ENCODE measurements at places on chromosomes 1 and 21.

DNA sequence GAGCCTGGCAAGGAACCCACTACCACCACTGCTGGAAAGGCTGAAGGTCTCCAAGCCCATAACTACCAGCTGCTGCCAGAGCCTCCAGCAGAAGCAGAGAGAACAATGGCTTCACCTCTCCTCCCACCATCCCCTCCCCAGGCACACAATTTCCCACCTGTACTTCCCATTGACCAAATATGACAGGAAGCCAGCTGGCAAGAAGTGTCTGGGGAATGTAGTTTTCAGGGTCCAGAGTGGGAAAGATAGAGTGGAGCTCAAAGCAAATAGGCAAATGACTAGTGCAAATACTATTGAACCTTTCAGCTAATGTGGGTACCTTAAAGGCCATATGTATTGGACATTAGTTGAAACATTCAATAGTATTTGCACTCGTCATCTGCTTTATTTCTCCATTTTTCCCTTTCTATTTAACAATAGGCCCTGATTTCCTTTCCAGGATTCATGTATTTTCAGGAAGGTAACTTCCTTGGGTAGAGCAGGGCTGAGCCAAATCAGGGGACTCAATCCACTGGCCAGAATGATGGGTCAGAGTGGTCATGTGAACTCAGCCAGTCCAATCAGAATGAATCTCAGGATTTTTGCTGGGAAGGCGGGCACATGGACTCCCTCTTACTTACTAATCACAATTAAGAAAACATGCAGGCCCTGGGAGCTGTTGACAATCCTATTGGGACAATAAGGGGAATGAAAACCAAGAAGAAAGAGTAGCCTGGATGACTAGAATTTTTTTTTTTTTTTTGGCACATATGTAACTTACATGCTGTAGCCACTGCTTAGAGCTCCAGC lies 12.1 kb upstream of the NFYC start:
- no peak for DNase-seq

- DNase-seq: no peak
Measured at GRCh38 chr1:202293569-202293968, 48.2 kb downstream of the UBE2T start.

GRCh38 chr1:11345971-11346715 lies 73.1 kb downstream of the UBIAD1 start:
- no peak for DNase-seq

- DNase-seq: no peak
Measured at GRCh38 chr1:67843746-67844145, 10.5 kb upstream of the GNG12 start.

GRCh38 chr1:184507604-184508280 lies 120.9 kb downstream of the C1orf21 start:
- no peak for DNase-seq

DNA sequence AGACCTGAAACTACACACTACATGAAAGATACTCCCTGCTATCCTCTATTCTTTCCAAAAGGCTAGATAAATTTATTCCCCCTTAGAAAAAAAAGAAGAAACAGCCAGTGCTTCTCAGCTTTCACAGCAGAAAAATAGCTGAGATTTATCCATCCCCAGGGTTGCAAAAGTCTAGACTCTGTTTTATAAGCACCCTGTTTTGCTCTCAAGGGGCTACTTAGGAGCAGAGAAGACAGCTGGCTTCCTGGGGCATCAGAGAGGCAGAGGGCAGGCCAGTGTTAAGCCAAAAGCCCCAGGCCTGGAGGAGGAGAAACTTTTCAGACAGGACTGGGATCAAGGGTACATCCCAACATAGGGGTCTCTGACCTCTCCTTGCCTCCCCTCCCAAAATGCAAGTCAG lies 3.9 kb downstream of the LAMB3 start:
- no peak for DNase-seq

- peak; percentile 7 for DNase-seq
Measured at GRCh38 chr1:232844791-232845190, 39.6 kb downstream of the MAP10 start.

DNA sequence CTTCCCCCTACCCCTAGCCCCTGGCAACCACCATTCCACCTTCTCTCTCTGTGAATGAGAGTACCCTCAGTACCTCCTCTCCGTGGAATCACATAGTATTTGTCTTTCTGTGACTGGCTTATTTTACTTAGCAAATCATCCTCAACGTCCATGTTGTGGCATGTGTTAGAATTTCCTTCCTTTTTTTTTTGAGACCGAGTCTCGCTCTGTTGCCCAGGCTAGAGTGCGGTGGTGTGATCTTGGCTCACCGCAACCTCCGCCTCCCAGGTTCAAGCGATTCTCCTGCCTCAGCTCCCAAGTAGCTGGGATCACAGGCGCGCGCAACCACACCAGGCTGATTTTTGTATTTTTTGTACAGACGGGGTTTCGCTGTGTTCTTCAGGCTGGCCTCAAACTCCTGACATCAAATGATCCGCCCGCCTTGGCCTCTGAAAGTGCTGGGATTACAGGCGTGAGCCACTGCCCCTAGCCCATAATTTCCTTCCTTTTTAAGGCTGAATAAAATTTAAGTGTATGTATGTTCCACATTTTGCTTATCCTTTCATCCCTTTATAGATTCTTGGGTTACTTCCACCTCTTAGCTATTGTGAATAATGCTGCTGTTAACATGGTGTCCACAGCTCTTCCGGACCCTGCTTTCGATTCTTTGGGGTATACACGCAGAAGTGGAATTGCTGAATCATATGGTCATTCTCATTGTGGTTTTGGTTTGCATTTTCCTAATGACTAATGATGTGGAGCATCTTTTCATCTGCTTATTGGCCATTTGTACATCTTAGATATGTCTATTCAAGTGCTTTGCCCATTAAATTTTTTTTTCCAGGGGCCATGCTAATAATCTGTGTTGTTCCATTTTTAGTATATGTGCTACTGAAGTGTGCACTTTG lies 32.3 kb downstream of the ERRFI1 start:
- DNase-seq: no peak

- no peak for DNase-seq
Measured at GRCh38 chr1:96688767-96689166, 32.8 kb upstream of the PTBP2 start.

DNA sequence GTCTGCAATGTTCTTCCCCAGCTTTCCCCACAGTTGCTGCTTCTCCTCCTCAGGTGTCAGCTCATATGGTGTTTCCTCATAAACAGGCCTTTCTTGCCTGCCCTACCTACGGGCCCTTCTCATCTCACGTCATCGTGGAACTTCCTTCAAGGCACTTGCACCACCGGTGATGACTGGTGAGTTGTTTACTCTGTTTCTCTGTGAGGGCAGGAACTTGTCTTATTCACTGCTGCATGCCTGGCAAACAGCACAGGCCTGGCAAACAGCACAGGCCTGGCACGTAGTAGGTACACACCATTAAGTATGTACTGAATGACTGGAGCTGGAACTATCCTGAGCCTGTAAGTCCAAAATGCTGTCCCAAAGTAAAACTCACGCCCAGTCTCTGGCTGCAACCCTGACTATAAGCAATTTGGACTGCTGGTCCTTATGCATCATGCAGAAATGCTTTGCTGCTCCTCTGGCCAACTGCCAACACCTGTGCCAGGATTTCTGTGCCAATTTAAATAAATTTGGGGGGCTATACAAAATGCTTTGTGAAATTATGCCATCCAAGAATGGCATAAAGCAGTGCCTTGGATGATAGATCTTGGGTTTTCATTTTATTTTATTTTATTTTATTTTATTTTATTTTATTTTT lies 25.7 kb downstream of the STK40 start:
- no peak for DNase-seq

DNA sequence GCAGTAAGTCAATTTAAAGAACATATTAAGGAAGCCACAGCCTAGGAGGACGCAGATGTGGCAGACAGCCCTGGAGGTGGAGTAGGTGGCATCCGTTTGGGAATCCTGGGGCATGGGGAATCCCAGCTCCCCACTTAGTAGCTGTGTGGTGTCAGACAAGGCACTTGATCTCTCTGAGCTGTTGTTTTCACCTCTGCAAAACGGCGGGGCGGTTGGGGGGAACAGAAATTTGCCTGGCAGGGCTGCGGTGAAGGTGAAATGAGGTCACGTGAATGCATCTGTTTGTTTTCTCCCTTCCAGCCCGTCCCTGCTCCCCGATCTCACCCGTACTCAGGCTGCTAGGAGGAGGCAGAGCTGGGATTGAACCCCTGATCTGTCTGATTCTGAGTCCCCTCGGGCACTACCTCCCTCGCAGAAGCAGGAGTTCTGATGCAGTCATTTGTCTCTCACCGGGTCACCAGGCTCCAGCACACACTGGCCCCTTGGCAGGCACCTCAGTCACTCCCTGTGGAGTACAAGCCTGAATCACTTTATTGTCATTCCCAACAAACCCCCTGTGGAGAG lies 2.2 kb upstream of the LAPTM5 start:
- DNase-seq: no peak

GRCh38 chr1:185907246-185907645 lies 173.1 kb downstream of the HMCN1 start:
- DNase-seq: no peak

GRCh38 chr1:1552263-1552639 lies 11.8 kb upstream of the TMEM240 start:
- no peak for DNase-seq

- no peak for DNase-seq
Measured at GRCh38 chr1:119226913-119227312, 86.5 kb upstream of the WARS2 start.

- DNase-seq: peak; percentile 11
Measured at GRCh38 chr21:28742527-28742926, 250.2 kb downstream of the LTN1 start.

GRCh38 chr1:88784551-88784950 lies 100.5 kb downstream of the PKN2 start:
- DNase-seq: no peak

- no peak for DNase-seq
Measured at GRCh38 chr1:208682664-208683013, 438.5 kb upstream of the PLXNA2 start.

DNA sequence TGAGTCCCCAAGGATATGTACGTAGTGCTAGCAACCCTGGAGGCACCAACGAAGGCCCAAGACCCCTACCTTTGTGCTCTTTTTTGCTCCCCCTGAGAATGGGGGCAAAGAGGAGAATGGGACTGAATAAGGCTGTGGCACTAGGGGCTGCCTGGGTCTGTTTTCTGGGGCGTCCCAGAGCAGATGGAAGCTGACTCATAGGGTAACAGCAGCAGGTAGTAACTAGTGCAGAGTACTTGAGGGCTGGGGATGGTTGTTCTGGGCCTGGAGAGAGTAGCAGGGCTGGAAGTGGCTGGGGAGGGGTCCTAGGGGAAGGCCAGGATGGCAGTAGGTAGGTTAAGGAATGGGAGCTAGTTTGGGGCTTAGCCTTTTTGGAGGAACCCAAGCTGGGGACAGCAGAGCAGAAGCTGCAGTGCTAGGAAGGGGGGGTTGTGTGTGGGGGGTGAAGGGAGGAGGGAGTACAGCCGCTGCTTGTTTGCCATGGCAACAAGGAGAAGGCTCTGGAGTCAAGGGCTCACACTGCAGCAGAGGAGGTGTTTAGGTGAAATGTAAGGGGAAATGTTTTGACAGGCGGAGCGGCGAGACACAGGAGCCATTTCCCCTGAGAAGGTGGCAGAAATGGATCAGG lies 1.8 kb downstream of the NCDN start:
- DNase-seq: no peak

GRCh38 chr1:200739702-200740570 lies 1.2 kb downstream of the CAMSAP2 start:
- DNase-seq: no peak

DNA sequence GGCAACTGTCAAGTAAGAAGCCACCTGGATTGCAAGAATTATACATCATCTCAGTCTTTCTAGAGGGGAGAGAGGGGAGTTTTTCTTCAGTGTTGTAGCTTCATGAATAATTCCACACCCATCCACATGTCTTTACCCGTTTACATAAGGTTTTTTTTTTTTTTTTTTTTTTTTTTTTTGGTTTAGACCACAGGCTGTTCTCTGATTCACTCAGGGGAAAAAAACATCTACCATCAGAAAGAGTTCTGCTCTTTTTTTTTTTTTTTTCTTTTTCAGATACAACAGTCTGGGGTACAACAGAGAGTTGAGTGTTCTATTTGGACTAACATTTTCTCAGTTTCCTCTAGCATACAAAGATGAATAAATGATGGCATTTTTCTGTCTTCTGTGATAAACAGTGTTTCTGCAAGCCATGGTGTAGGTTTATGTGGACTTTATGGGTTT lies 4.9 kb upstream of the KIF14 start:
- peak; percentile 21 for DNase-seq

DNA sequence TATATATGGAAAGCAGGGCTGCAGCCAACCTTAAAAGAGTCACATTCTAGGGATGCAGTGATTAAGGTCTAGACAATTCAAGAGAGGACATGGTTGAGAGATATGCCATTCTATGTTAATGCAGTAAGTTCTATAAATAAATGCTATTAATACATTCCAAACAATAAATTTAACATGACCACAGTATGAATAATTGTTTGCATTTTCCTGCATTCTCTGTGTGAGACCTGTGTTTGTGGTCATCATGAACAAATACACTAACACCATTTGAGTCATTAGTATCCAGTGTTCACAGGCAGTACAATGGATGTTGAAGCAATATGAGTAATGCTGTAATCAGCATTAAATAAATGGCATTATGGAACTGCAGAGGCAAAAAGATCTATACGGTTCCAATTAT lies 5.5 kb upstream of the ZRANB2 start:
- DNase-seq: no peak

DNA sequence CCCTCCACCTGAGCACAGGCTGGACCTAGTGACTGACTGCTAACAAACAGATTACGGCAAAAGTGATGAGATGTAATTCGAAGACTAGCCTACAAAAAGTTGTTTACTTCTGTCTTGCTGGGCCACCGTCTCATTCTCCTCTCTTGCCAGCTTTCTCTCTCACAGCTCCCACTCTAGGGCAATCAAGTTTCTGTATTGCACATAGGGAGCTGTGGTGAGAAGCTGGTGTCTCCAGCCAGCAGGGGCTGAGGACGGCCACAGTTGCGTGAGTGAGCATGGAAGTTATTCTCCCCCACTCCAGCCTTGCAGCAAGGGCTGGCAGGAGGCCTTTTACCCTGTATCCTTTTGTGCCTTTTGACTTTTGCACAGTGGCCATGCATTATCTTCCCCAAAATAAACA lies 8.6 kb upstream of the COL6A2 start:
- DNase-seq: no peak

DNA sequence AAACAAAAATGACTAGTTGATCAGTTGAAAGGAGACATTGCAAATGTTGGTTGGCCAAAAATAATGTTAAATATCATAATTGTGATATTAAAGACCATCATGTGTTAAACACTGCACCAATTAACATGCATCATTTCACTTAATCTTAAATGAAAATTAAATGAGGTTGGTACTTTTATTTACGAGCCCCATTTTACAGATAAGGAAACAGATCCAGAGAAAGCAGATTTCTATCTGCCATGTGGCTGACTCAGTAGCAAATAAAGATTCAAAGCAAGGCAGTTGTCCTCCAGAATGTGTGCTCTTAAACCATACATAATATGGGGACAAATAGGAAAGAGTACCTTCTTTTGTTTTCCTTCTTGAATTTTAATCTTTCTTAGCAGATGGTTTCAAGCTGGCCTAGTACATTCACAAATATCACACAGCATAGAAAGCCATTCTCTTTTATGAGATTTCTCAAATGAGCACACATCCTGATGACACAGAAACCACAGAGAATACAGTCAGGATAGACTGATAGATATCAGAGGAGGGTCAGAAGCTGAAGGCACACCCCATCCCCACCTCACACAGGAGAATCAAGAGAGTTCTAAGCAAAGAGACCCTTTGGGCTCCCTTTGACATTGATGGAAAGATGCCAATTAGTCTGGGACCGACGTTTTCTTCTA lies 647.9 kb upstream of the CAMK1G start:
- no peak for DNase-seq

- DNase-seq: no peak
Measured at GRCh38 chr1:50183378-50184133, 74.8 kb downstream of the ELAVL4 start.
